Thymus (tissue), 14 donors: ENCODE measurements at places on chromosomes 5 and 9. TPM values are rescaled to one million over a fixed set of nuclear protein-coding genes. Genes with fewer than 3 reads are reported as not detected.

- DNase-seq: no peak
Observed at GRCh38 chr9:135418161-135418560, 61.4 kb upstream of the PPP1R26 start.

DNA sequence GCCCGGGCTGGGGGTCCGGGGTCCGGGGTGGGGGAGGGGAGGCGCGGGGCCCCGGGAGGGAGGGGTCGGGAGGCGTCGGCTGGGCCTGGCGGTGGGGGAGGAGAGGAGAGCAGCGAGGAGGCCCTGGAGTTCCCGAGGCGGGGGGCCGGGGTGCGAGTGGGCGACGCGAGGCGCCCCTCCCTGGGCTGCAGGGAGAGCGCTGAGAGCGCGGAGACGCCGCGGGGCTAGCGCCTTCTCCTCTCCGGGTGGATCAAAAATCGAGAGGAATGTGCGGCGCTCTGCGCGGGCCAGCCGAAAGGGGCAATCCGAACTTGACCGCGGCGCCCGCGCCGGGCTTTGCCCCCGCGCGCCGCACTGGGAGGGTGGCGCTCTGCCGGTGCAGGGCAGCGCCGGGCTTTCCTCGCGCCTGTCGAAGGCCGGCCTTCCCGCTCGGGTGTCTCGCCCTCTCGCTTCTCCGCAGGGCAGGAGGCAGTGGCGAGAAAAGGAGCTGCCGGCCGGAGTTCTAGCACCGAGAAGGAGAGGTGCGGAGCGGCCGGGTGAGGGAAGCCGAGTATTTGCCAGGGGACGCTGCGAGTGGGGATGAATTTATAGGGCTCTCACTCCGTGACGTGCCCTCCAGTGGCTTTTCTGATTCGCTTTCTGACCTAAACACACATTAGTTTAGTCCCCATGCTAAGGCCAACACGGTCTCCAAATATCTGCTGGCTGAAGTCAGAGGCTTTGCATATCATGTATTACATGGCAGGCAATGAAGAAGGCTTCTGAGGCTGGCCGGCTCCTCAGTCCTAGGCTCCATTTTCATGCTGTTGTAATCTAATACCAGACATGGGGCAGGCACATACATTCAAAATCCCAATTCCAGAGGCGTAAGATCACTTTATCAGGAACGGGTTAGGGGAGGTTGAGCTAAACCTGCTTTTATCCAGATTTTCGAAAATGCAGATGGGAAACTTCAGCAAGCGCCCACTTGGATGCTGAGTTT is 503 bp upstream of the GDNF start:
- no peak for DNase-seq

GRCh38 chr5:56494300-56494731 is 261.2 kb upstream of the ANKRD55 start:
- no peak for DNase-seq

- no peak for DNase-seq
Observed at GRCh38 chr9:29685531-29685930, 2112.2 kb upstream of the C9orf72 start.

GRCh38 chr5:28110781-28111180 is 1072.4 kb upstream of the CDH9 start:
- no peak for DNase-seq

GRCh38 chr9:109538346-109538745 is 40.2 kb upstream of the PTPN3 start:
- no peak for DNase-seq

DNA sequence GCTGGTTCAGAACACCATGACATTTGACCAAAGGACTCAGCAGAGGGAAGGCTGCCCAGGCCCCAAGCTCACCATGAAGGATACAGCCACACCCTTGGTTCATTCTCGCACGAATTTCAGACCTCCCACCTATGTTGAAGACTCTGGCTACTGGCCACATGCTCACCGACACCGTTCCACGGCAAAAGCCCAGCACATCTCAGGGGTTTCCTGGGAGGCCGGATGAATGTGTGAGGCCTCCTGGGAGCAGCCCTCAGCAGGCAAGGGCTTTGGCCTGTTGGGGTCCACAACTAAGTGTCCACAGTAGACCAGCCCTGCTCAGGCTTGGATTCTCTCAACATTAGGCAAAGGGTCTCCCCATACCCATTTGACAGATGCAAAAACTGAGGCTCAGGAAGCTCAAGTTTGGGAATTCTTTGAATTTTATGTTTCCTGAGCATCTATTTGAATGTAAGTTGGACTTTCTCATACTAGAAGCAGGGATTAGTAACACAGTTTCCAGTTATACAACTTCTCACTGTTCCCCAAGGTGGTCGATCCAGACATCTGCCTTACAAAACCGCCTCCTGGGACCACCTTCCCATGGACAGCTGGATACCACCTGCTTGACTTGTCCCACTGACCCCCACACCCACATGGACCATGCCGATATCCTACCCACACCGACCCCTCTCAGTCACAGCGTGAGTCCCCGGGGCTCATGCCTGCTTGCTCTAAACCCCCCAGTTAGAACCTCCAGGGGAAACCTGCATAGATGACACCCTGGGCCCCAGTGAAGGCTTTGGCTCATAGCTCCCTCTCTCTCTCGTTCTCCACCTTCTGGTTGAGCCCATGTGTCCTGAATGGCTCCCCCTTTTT is 27.9 kb downstream of the CCT5 start:
- DNase-seq: no peak

DNA sequence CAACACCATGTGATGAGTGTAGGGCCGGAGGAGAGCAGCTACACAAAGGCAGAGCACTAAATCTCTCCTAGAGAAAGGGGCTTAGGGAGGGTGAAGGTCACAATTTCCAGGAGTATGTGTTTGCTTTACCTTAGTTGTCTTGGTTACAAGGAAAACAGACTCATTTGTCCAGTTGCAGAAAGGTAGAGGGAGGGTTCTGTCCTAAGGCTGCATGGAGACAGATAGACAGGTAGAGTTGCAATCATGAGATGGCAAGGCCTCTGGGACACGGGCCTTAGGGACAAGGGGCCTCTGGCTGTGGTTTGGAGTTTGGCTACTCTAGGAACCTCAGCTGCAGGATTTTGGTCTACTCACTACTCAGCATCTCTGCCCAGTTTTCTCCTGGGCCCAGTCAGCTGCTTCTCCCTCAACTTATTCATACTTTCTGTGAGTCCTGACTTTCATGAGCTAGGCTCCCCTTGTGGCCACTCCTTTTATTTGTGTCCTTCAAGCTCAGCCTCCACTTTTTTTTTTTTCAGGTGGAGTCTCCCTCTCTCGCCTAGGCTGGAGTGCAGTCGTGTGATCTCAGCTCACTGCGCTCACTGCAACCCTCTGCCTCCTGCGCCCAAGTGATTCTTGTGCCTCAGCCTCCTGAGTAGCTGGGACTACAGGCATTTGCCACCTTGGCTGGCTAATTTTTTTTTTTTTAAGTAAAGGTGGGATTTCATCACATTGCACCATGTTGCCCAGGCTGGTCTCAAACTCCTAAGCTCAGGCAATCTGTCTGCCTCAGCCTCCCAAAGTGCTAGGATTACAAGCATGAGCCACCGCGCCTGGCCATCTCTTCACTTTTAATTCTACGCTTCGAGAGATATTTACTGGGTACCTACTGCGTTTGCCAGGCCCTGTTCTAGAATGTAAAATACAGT is 76.6 kb downstream of the PTPDC1 start:
- no peak for DNase-seq

- no peak for DNase-seq
Observed at GRCh38 chr9:38084556-38084880, 15.5 kb upstream of the SHB start.

DNA sequence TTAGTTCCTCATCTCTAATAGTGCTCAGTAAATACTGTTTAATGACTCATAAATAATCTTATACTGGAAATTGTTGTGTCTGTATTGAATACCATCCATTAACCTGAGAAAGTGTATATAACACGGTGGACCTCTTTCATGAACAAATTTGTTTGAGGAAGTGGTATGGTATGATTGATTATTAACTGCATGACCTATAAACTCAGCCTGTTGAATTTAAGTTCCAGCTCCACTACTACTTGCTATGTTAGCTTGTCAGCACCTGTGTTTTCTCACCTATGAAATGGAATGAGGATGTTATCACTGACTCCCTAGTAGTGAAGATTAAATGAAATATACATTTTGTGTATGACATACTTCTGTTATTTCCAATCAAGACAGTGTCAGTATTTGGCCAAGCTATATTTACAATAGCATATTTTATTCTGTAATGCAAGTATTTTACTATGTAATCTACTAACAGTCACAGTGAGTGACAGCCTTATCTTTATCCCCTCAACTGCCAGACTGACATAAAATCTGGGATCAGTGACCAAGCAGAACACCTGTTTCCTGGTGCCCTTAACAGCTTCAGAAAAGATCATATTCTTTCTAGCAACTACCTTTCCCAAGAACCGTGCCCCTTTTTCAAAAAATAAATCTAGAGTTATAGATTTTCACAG is 77.3 kb upstream of the ITGA1 start:
- no peak for DNase-seq

The TRIM23 gene
- total RNA-seq: 17.3 TPM
